ENCODE measurements at places on chromosomes 5 and 9.

DNA sequence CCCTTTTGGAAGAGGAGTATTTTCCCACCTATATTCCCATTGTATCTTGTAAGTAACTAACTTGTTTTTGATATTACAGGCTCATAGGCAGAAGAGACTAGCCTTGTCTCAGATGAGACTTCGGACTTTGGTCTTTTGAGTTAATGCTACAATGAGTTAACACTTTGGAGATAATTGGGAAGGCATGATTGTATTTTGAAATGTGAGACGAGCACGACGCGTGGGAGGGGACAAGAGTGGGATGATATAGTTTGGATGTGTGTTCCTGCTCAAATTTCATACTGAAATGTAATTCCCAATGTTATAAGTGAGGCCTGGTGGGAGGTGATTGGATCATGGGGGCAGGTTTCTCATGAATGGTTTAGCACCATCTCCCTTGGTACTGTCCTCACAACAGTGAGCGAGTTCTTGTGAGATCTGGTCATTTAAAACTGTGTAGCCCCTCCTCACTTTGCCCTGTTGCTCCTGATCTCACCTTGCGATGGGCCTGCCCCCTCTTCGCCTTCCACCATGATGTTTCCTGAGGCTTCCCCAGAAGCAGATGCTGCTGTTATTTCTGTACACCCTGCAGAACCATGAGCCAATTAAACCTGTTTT lies 721.5 kb upstream of the CTNND2 start:
- no peak for DNase-seq

DNA sequence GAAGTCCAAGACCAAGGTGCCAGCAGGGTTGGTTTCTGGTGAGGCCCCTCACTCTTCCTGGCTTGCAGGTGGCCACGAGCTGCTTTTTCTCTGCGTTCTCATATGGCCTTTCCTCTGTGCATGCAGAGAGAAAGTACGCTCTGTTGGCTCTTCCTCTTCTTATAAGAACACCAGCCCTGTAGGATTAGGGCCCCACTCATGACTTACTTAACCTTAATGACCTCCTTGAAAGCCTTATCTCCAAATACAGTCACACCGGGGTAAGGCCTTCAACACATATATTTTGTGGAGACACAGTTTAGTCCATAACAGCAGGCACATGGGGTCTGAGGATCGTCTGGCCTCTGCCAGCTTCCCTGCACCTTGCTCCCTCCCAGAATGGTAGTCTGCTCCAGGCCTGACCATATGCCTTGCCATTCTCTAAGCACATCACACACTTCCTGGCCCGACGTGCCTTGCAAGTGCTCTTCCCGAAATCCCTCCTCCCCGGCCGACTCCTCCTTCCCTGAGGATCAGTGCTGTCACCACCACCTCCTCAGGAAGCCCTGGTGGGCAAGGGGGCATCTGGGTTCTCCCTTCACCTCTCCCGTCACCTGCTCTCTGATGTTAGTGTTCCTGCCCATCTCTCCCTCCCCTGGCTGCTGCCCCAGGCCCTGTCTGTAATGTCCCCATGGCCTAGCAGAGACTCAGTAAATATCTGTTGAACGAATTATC lies 200.7 kb downstream of the AOPEP start:
- no peak for DNase-seq

- DNase-seq, result no peak
Measured at GRCh38 chr5:132528866-132529634, 14.3 kb downstream of the IL5 start.

DNA sequence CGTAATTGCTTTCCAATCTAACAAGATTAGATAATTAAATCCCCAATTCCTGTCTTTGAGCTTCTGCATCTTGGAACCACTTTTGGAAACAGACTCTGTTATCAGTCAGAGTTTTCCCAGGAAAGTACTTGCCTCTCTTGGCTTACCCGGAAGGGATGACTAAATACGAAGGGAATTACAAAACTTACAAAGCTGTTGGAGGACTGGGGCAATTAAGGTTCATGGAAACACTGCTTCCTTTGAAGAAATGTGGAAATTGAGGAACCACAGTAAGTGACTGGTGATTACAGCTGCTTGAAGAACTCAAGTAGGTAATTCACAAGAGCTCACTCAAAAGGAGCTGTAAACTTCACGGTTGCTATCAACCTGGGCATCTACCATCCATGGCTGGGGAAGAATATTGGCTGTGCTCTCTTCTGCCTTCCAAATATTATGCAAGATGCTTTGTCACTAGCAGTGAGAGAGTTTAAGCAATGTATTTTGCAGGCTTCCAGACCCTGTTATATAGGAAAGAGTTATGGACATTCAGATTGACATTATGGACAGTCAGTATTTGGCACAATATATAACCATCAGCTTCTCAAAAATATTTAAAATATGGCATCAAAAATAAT lies 104.6 kb upstream of the MAN2A1 start:
- no peak for DNase-seq

- no peak for DNase-seq
Measured at GRCh38 chr5:170288151-170288550, 9.4 kb downstream of the LCP2 start.

- no peak for DNase-seq
Measured at GRCh38 chr9:79989079-79989478, 417.3 kb downstream of the TLE4 start.
